ENCODE measurements at places on chromosomes 7 and 10.

- no peak for DNase-seq
These were observed 63.3 kb downstream of the BMPER start for GRCh38 chr7:33968591-33968990.

DNA sequence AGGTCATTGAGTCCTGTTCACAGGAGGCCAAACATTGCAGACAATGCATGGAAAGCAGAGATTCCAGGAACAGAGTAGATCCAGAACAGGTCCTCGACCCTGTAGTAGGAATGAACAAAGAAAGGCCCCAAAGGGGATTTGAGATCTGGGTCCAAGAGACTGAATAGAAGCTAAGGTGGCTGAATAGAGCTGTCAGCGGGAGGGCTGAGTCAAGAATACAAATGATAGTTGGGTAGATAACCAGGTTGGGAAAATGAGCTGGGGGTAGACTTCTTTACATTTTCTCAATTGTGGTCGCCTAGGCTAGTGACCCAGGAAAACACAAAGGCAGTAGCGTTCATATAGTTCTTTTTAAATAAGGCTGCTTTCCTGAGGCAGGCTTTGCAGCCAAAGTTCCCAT lies 103.4 kb upstream of the ELMO1 start:
- DNase-seq: no peak

GRCh38 chr7:54967377-54967776 lies 51.4 kb upstream of the EGFR start:
- peak; percentile 31 for DNase-seq

DNA sequence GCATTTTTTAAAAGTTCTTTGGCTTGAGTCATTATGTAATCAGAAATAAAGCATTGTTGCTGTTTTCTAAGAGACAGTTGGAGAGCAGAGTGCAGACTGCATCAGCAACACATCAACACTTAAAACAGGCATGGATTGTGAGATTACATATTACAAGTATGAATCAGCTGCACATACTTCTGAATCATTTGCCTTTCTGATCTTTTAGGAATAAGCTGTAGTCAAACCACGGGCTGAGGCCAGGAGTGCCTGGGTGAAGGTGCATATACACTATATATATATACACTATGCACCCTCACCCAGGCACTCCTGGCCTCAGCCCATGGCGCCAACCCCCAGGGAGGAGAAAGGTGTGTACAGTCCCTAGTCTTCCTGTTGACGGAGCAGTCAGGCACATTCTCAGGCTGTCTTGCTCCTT lies 52.4 kb upstream of the DLX6 start:
- peak; percentile 57 for DNase-seq

GRCh38 chr7:143373255-143373794 lies 7.8 kb upstream of the ZYX start:
- DNase-seq: no peak

GRCh38 chr7:46880508-46881196 lies 701.3 kb downstream of the TNS3 start:
- no peak for DNase-seq

DNA sequence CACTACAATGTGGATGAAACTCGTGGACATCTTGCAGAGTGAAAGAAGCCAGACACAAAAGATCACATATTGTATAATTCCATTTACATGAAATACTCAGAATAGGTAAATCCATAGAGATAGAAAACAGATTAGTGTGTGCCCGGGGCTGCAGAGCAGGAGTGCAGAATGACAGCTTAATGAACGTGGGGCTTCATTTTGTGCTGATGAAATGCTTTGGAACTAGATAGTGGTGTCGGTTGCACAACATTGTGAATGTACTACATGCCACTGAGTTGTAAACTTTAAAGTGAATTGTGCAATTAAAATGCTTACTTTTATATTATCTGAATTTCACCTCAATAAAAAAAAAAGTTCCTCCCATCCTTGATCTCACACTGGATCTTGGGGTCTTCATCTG lies 31.8 kb upstream of the CARD11 start:
- DNase-seq: no peak

GRCh38 chr10:124651402-124651891 lies 92.7 kb downstream of the FAM53B start:
- no peak for DNase-seq

- DNase-seq: no peak
These were observed 206.4 kb downstream of the REEP3 start for GRCh38 chr10:63727636-63728035.

All from HCEC 1CT (cell line).